NCI-H460 (cell line): ENCODE measurements at places on chromosomes 16 and 17.

- DNase-seq: no peak
Measured at GRCh38 chr16:25614716-25615265, 77.0 kb upstream of the HS3ST4 start.

- no peak for DNase-seq
Measured at GRCh38 chr16:11615748-11616447, 29.2 kb upstream of the LITAF start.

DNA sequence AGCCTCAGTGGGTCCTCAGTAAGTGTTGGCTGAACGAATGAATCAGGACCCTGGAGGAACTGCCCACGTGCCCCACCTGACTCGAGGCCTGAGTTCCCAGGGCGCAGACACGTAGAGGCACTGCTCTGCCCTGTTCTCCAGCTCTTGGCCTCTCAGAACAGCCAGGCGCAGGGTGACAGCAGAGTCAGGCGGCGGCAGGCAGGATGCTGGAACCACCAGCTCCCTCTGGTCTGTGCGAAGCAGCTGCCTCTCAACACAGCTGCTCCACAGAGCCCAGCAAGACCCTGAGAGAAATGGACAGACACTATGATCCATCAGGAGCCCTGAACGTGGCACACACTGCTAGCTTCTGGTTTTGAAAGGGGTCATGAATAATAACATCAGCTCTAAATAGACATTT lies 53.1 kb upstream of the BCO1 start:
- DNase-seq: no peak

- no peak for DNase-seq
Measured at GRCh38 chr17:71656964-71657858, 463.6 kb upstream of the SOX9 start.

GRCh38 chr17:61412143-61412859 lies 12.7 kb downstream of the TBX2 start:
- peak; percentile 75 for DNase-seq

DNA sequence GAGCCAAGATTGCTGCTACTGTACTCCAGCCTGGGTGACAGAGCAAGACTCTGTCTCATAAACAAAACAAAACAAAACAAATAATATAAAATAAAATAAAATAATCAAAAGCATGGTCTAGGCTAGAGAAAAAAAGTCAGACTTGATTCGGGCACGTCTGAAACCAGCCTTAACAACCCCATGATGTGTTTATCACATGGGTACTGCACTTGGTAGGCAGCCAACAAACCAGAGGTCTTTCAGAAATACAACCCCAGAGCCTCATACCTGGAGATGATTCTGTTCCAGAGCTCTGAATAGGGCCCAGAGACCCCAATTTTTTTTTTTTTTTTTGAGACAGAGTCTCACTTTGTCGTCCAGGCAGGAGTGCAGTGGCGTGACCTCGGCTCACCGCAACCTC lies 9.6 kb upstream of the HAPSTR1 start:
- no peak for DNase-seq

GRCh38 chr16:63129411-63130125 lies 1093.3 kb upstream of the CDH8 start:
- DNase-seq: no peak

DNA sequence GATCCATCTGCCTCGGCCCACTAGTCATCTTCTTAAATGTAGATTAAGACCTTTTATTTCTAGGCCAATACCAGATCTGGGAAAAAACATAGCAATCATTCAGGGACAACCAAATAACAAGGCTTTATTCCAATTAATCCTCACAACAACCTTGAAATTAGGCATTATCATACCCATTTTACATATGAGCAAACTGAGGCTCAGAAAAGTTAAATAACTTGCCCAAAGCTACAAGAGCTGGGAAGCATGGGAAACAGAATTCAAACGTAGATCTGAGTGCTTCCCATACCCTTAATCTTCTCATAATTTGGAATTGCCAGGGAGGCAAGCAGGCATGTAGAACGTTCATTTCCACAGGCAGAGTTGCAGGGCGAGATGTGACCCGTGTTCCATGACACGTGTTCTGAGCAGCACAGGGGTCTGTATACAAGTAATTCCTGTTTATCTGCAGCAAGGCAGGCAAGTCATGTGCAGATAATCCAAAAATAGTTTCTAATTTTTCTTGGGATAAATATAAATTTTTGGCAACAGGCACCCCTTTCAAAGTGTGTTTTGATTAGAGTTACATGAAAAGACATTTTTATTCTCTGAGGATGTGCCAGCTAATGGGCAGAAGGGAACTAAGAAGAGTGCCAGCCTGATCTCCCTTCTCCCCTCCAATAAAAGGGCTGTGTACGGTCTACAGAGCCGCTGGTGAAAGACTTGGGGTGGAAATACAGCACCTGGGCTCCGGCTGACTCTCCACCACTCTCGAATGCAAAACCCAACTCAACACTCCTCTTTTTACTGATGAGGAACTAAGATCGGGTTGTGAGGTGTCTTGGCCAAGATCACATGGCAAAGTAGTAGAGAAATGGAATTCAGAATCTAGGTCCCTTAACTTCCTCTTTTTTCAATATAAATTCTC lies 27.7 kb upstream of the MYOCD start:
- no peak for DNase-seq

GRCh38 chr17:42275527-42276358 lies 448 bp downstream of the STAT5B start:
- no peak for DNase-seq

- no peak for DNase-seq
Measured at GRCh38 chr17:59027750-59028149, 78.9 kb downstream of the TRIM37 start.

DNA sequence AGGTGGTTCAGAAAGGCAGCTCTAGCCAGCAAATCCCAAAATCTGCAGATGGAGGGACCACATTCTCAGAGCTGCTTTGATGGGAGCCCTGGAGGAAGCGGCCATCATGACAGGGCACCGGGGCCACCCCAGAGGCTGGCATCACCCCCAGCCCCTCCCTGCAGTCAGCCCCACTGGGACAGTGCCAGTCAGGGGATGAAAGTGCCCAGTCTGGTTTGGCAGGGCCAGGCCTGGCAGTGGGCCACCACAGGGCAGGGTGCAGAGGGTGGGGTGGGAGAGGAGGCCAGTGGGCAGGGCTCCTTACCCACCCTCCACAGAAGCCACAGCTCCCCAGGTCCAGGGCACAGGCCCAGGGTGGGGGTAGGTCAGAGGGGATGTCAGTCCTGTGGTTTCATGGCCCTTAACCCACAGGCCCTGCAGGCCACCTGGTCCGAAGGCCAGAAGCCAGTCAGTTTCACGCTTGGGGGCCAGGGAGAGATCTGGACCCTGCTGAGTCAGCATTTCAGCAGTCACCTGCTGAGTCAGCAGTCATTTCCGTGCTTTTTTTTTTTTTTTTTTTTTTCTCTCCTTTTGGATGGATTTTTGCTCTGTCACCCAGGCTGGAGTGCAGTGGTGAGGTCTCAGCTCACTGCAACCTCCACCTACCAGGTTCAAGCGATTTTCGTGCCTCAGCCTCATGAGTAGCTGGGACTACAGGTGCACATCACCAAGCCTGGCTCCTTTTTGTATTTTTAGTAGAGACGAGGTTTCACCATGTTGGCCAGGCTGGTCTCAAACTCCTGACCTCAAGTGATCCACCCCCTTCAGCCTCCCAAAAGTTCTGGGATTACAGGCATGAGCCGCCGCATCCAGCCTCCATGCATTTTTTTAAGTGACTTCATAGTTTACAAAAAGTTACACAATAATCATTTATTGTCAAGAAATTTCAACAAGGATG lies 10.4 kb downstream of the SLC25A10 start:
- no peak for DNase-seq

DNA sequence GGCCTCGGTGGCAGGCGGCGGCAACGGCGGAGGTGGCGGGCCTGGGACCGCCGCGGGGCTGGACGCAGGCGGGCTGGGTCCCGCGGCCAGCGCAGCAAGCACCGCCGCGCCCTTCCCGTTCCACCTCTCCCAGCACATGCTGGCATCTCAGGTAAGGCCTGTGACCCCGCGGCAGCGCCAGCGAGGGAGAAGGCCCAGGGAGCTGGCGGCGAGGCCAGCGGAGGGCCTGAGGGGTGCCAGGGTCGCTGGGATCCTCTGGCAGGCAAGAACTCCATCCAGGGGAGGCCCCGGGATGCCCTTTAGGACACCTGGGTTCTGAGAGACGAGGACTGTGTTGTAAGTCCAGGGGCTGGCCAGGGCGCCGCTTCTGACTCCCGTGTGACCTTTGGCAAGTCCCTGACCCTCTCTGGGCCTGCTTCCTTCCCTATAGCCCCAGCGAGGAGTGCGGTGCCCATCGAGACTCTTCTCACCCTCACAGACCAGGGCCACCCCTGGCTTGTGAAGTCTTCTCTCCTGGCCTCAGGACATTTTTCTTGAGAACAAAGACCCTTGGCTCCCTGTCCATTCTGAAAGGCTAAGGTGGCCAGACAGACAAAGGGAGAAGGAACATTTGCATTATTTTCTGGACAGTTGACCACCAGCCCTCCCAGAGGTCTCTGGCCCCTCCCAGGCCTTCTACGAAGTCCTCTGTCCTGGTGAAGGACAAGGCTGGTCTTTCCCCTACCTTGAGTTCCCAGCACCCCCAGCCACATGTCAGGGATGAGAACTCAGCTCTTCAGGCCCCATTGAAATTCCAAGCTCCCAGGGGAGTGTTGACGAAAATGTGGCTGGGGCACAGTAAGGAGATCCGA lies 6.3 kb downstream of the TBX2 start:
- no peak for DNase-seq

- DNase-seq: no peak
Measured at GRCh38 chr17:37100231-37100630, 151.5 kb downstream of the AATF start.

GRCh38 chr17:28518132-28518531 lies 12.0 kb downstream of the FOXN1 start:
- no peak for DNase-seq

DNA sequence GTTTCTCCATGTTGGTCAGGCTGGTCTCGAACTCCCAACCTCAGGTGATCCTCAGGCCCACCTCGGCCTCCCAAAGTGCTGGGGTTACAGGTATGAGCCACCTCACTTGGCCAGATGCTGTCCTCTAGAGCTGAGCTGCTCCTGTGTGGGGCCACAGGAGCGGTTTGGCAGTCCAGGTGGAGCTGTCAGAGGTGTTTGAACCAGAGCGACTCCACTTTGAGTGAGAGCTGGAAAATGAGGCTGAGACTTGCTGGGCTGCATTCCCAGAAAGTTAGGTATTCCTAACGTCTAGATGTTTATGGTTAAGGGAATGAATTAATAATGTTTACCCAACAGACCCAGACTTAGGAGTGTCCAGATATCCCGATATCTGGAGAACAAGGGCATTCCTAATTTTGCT lies 16.8 kb upstream of the PSMD7 start:
- no peak for DNase-seq

GRCh38 chr17:3890082-3890877 lies 2.6 kb downstream of the CAMKK1 start:
- peak; percentile 91 for DNase-seq

DNA sequence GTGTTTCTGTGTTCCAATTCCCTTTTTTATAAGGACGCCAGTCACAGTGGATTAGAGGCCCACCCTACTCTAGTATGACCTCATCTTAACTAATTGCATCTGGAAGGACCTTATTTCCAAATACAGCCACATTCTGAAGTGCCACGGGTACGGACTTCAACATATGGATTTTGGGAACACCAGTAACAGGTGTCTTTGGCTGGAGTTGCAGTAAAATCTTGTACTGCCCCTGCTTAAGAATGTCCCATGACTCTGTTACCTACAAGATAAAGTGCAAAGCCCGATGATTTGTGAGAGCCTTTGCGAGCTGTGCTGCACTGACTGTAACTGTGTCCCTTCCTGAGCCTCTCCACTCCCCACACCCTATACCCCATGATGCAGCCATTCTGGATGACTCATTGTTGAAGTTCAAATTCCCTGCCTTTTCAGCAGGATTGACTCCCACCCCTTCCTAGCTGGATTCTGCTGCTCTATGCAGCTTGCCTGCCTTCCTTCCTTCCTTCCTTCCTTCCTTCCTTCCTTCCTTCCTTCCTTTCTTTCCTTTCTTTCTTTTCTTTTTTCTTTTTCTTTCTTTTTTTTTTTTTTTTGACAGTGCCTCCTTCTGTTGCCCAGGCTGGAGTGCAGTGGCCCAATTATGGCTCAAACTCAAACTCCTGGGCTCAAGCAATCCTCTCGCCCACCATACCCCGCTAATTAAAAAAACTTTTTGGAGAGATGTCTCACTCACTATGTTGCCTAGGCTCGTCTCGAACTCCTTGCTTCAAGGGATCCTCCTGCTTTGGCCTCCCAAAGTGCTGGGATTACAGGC lies 2.1 kb downstream of the HCRT start:
- no peak for DNase-seq

DNA sequence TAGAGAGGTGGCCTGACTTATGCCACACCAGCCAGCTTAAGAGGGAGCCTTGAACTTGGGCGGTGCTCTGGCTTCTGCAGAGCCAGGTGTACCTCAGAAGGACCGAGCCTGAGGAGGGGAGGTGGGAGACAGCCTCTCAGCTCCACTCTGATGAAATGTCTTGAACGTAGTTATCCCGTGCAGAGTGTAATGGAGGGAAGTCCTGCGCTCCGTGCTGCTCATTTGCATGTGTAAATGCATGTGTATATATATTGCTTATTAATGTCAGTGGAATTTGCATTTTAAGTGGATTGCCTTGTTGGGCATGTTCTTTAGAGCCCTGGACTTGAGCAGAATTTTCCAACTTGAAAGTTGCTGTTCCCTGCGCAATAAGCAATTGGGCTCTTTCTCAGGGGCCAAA lies 264.9 kb upstream of the SDK2 start:
- no peak for DNase-seq
